ENCODE measurements at places on chromosomes 2 and 18.
A peak's percentile ranks its signal among the peaks of the same experiment; 100 is the strongest.

DNA sequence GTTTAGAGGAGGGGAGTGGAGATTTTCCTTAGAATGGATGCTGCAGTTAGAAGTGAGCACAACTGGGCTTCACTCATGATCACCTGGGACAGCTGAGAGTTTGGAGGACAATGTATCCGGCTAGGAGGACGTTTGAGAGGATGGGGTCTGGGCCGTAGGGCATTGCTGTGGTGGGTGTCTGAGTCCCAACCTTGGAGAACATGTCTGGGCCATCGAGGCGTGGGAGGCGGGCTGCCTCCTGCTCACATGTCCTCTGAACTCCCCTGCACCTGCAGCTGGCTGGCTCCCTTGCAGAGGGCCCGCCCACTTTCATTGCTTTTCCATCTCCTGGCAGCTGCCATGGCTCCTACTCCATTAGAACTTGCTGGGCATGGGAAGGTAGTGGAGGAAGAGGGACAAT is 203.0 kb upstream of the PXDN start:
- DNase-seq, result no peak

GRCh38 chr18:11324510-11324909 is 175.1 kb upstream of the PIEZO2 start:
- DNase-seq, result no peak

DNA sequence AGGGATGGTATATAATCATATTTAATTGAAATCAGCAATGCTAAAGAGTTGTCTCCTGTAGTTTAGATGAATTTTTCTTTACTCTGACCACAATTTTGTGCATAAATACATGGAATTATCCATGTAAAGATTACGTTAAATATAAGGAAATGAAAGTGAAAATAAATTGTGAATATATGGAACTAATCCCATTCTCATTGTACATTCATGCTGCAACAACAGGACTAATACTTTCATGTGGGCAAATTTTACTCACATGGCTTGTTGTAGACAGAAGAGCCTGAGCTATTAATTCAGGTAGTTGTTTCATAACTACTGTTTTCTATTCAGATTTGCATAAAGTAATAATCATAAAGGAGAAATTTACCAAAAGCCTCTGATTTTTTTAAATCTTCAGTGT is 357.8 kb downstream of the ARHGAP15 start:
- DNase-seq, result peak; percentile 21

DNA sequence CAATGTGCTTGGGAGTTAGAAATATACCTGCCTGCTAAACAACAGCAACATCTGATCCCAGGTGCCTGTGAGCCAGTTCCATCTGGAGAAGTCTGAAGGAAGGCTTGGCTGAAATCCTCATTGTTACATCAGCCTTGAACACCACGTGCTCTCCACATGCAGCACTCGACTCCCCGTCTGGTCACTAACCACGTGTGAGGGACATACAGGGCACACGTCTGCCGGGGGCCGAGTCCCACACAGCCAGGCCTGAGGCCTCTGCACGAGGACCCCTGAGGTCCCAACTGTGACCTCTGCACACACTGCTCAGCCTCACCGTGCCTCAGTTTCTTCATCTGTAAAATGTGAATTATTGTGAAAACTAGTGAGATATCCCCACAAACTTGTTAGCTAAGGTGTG is 236.5 kb upstream of the SALL3 start:
- no peak for DNase-seq

- peak; percentile 91 for DNase-seq
These were observed 137.3 kb upstream of the PID1 start for GRCh38 chr2:229408356-229408755.

Measured in suppressor macrophage (primary cell).